Urinary bladder (tissue), 4 donors: ENCODE measurements at places on chromosomes 16 and 17. TPM values are rescaled to one million over a fixed set of nuclear protein-coding genes. Genes with fewer than 3 reads are reported as not detected.

- no peak for DNase-seq
Measured at GRCh38 chr16:4580250-4580649, 24.1 kb downstream of the C16orf96 start.

DNA sequence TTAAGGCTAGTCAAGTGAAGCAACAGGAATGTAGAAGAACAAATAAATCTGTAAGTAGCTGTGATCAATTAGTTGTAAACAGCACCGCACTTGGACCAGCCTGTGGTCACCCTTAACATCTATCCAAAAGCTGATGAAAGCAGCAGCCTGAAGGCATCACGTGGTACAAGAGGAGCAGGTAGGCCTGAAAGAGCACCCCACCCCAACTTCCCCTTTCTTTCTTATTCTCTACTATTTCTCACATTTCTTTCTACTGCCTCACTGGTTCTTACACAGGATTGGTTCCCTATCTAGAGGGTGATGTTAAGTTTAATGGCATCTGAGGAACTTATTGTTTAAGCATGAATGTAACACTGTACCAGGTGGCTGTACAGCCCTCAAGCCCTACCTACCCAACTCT lies 42.6 kb upstream of the CLEC18B start:
- DNase-seq, result no peak

GRCh38 chr16:75754141-75754540 lies 27.9 kb upstream of the CPHXL start:
- DNase-seq, result no peak

GRCh38 chr16:14029658-14030057 lies 41.5 kb upstream of the MRTFB start:
- no peak for DNase-seq

Gene DNASE1L2
- polyA plus RNA-seq, result 0.77 TPM

Gene P2RX1
- polyA plus RNA-seq, result 126 TPM

Gene CCL4
- polyA plus RNA-seq, result 3.1 TPM
